Activated T-helper 2 cell treated with anti-CD3 and anti-CD28 coated beads, Interferon-gamma antibody, Interleukin-2, Interleukin-4, amounts not matched to agents 10 μg/mL and 5 μg/mL and 100 μg/mL, durations not matched to agents 14 hours and 24 hours and 36 hours (primary cell): ENCODE measurements at places on chromosomes 16 and 17.
A peak's percentile ranks its signal among the peaks of the same experiment; 100 is the strongest.

- no peak for DNase-seq
These were observed 65.1 kb downstream of the SOCS1 start for GRCh38 chr16:11190588-11191560.

DNA sequence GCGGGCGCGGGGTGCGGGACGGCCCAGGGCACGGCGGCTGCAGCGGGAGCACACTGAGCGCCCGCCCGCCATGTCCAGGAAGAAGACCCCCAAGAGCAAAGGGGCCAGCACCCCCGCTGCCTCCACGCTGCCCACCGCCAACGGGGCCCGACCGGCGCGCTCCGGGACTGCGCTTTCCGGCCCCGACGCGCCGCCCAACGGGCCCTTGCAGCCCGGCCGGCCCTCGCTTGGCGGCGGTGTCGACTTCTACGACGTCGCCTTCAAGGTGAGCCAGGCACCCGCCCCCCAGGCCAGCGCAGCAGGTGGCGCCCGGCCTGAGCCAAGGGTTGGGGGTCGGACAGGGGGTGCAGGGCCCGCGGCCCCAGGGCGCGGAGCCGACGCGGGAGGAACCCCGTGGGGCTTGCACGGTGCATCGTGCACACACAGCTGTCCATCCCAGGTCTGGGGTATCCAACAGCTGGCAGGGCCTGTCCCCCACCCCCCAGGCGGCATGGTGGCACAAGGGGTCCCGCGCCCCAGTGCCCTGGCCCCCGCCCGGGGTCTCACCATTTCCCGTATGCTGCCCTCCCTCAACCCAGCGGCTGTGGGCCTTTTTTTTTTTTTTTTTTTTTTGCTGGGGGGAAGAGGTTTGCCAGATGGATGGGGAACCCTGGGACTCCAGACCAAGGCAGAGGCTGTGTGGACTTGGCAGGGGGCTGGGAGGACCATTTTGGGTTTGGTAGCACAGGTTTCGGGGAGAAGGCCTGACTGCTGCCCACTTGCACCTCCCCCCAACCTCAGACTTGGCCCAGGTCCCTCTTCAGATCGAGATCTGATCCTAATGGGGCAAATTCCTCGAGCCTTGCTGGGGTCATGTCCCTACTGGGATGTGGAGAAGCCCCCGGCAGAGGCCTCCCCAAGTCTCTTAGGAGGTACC, 547 bp downstream of the RAB26 start:
- DNase-seq = no peak

GRCh38 chr17:69218986-69219385, 9.6 kb downstream of the ABCA10 start:
- DNase-seq = no peak

DNA sequence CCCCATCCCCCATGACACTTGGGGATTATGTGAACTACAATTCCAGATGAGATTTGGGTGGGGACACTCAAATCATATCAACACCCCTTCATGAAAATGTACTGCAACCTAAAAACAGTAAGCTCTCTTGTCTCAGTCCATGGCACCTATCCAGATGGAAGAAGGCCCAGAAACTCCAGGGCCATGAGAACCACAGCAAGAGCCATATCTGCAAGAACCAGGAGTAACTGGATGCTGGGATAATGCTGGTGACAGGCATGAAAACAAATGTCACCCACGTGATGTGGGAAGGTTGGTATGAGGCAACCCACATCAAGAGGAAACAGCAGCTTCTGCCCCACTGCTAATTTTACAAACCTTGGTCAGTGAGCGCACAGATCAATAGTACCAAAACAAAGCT, 400.1 kb upstream of the ERCC4 start:
- DNase-seq = no peak

DNA sequence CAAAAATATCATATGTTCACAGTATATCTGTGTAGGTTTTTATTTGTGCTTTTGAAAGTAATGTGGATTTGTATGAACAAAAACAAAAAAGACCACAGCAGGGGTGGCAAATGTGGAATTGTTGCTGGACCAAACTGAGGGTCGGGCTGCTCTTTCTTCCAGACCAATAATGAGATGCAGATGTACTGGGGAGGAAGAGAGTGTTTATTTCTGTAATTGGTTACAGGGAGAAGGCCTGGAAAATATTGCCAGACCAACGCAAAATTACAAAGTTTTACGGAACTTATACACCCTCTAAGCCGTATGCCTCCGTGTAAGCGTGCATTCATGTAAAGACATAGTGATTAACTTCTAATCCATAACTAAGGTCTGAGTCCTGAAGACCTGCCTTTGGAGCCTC, 353.9 kb upstream of the C16orf82 start:
- DNase-seq = no peak

DNA sequence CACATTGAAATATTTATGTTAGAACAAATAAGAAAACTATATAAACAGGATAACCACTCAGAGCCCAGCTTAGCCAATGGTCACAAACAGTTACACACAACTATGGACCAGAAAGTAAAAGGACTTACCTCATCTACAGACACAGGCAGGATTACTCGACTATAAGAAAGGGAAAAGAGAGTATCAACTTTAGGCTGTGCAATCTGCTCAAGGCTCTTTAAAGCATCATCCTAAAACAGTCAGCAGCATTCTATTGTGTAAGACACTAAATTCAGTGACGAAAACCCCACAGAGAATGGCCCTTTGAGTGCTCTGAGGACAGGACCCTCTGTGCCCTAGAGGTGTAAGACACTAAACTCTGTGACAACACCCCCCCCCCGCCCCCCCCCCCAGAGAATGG, 4.2 kb downstream of the PITPNA start:
- DNase-seq = no peak

DNA sequence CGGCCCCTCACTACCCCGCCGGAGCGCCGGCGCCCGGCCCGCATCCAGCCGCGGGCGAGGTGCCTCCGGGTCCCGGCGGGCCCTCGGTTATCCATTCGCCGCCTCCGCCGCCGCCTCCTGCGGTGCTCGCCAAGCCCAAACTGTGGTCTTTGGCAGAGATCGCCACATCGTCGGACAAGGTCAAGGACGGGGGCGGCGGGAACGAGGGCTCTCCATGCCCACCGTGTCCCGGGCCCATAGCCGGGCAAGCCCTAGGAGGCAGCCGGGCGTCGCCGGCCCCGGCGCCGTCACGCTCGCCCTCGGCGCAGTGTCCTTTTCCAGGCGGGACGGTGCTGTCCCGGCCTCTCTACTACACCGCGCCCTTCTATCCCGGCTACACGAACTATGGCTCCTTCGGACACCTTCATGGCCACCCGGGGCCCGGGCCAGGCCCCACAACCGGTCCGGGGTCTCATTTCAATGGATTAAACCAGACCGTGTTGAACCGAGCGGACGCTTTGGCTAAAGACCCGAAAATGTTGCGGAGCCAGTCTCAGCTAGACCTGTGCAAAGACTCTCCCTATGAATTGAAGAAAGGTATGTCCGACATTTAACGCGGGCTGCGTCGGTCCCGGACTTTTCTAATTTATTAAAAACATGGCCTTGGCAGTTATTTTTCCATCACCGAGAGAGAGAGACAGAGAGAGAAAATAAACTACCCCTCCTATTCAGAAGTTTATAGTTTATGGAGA, 2.8 kb downstream of the IRX5 start:
- no peak for DNase-seq

- no peak for DNase-seq
These were observed 4.8 kb downstream of the GSE1 start for GRCh38 chr16:85617948-85618347.

DNA sequence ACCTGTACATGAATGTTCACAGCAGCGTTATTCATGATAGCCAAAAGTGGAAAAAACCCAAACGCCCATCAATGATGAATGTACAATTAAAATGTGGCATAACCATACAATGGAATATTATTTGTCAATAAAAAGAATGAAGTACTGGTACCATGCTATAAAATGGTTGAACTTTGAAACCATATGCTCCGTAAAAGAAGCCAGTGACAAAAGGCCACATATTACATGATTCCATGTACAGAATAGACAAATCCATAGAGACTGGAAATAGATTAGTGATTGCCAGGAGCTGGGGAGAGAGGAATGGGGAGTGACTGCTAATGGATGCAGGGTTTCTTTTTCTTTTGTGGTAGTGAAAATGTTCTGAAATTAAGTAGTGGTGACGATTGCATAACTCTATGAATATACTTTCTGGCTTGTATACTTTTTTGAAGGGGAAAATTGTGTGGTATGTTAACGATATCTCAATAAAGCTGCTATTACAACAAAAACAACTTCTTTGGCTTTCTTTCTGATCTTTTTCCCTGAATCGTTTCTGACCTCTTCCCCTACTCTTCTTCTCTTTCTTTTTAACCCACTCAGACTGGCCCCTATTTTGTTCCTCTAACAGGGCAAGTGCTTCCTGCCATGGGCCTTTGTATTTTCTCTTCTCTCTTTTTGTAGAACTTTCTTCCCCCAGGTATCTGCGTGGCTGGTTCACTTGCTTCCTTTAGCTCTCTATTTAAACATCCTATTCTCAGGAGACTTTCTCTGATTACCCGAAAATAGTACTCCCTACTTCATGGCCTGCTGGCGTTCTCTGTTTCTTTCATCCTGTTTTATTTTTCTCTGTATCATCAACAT, 67.9 kb downstream of the FTO start:
- no peak for DNase-seq

- DNase-seq = peak; percentile 39
These were observed 3.2 kb upstream of the NLRP1 start for GRCh38 chr17:5587438-5588032.

DNA sequence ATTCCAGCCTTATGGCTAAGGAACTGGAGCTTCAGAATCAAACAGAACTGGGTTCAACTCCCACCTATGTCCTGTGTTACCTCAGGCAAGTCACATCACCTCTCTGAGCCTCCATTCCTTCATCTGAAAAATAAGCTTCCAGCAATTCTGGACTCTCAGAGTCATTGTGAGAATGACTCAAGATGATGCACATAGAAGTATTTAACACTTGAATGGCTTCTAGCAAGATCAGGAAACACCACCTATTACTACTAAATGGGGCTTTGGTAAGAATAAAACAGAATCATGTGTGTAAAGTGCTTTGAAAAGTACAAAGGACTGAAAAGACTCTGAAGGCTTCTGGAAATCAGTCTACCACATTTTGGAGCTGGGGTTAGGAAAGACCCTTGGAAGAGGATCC, 30.8 kb upstream of the CALB2 start:
- DNase-seq = no peak

DNA sequence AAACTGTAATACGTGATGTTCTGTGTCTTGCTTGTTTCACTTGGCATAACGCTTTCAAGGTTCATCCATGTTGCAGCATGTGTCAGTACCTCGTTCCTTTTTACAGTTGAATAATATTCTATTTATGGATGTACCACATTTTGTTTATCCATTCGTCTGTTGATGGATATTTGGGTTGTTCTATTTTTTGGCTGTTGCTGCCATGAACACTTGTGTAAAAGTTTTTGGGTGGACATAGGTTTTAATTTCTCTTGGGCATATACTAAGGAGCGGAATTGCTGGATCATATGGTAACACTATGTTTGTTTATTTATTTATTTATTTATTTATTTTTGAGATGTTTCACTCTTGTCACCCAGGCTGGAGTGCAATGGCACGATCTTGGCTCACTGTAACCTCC, 137.0 kb downstream of the MSI2 start:
- no peak for DNase-seq

DNA sequence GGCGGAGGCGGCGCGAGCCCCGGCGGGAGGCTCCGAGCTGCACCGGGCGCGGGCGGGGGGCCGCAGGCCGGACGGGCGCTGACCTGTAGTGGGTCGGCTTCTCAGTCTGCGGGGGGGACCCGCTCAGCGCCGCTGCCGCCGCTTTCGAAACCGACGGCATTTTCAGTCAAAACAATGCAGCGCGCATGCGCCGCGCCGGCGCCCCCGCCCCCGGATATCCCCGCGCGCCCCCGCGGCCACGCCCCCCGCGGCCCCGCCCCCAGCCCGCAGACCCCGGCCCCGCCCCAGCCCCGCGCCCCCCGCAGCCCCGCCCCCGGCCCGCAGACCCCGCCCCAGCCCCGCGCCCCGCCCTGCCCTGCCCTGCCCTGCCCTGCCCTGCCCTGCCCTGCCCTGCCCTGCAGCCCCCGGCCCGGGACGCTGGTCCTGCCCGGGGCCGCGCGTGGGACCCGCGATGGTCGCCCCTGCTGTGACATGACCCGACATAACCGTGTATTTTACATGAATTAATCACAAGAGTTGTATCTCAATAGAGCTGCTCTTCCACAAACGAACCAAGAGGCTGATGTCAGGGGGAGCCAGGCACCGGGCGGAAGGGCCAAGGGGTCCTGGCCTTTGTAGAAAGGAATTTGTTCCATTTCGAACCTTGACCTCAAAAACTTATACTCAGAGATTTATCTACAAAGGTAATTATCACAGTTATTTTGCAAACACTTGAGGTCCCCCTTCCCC, at the start of gene UNKL:
UNKL (minus strand) TSS at position 173 of the 729 bp plus-strand sequence; CDS start at position 160, 13 bp downstream.
- peak; percentile 79 for DNase-seq

DNA sequence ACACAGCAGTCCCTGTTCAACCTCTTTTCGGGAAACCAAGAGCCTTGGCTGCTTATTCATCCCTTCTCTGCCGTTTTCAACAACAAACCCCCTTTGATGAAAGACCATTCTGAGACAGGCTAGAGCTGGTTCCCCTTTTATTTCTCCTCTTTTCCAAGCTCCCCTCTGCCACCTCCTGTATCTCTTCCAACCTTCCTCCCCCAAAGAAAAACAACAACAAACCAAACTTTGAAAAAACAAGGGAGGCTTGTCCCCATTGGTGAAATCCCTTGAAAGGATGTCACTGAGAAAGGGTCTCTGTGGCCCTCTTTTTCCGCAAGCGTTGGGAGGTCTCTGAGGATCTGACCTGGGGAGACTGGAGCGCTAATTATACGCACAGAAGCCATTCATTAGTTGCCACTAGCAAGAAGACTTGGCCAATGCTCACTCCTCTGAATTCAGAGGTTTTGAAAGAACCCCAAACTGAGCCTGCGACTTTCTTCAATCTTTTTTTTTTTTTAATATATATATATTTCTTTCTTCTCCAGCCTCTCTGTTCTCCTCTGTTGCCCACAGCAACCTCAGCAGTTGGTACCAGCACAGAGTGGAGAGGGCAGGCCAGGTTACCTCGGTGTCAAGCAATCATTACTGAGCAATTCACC, 101.4 kb downstream of the PITPNC1 start:
- no peak for DNase-seq

DNA sequence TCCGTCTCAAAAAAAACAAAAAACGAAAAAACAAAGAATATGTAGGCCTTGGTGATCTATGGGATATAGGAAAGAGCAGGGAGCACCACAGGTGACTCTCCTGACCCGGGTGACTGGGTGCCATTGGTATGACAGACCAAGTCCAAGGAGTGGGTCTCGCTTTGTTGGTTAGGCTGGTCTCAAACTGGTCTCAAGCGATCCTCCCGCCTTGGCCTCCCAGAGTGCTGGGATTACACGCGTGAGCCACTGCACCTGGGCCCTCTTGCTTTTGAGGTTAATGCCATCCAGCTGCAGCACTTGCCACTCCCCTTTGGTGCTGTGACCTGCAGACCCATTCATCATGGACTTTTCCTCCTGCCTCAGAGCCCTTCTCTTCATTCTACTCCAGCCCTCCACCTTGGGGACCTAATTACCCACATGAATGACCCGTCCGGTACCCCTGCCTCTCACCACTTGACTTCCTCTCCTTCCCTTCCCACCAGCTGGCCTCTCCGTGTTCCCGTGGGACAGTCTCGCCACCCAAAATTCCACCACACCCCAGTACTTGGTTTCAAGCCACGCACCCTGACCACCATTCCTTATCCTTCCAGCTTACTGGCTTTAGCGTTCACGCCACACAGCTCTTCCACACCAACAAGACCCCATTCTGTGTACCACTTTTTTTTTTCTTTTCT, 3.2 kb upstream of the UBE2G1 start:
- DNase-seq = no peak
